ENCODE measurements at places on chromosomes 4 and X.

- DNase-seq = no peak
Measured at GRCh38 chrX:40143001-40143400, 45.2 kb upstream of the BCOR start.

DNA sequence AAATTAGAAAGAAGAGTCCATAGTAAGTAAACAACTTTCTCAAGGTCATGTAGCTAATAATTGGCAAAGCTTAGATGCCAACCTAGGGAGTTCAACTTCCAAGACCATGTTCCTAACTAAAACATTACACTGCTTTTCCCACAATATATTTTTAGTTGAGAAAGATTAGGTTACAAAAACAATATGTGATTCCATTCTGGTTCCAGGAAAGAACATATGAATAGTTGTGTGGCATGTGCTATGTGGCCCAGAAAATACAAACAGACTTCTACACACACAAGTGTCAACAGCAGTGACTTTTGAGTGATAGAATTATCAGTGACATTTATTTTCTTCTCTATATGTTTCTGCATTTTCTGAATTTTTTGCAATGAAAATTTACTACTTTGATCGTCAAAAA, 62.7 kb upstream of the EDNRA start:
- DNase-seq = no peak

DNA sequence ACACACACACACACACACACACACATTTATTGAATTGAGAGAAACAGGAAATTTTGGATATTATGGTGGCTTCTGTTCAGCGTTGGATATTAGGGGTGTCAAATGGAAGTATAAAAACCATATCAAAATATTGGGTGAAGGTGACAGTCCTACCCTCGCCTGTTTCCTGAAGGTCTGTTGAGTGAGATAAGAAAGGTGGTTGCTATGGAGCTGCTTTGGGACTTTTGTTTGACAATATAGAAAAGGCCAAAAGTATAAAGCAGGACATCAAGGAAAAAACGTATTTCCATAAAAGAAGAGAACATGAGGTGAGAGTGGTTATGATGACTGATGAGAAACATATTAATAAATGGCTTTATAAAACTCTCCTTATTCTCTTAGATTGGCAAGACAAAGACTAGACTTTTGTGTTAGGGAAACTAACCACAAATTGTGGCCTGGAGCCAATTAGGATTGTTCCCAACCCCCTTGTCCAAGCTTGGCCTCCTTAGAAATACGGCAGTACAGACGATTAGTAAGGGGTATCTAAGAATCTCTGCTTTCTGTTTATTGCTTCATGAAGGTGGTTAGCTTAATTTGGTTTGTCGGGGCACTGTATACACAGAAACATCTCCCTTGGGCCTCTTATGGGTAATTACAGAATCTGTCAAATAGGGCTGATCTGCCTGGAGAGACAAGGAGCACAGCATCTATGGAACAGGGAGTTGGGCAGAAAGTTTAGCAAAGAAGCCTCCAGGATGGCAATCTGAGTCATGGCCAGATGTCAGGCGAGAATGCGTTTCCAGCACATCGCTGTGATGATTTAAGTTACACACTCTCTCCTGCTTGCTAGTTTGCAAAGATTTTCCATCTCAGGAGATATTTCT, 198.0 kb downstream of the CBR4 start:
- DNase-seq = no peak

GRCh38 chrX:69919749-69920148, 130.0 kb downstream of the AWAT2 start:
- DNase-seq = no peak

DNA sequence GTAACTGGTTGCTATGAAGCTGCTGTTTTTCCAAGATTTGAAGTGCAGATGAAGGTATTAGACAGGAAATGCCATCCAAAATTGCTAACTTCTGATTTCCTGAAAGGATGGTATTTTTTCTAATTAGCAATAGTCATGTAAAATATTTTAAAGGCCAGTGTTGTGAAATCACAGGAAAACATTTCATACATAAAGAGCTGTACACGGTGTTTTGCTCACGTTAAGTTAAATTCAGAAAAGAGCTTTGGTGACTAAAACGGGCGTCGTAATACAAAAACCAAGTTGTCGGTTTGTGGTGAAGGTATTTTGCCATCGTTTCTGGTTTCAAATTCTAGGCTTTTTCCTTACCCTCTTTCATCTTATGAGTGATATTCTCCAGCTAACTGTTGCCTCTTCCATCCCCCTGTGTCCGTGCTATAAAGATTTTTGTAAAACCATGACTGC, 39.8 kb downstream of the AFF1 start:
- DNase-seq = no peak

GRCh38 chrX:3160756-3161155, 119.5 kb downstream of the ARSF start:
- DNase-seq = no peak

DNA sequence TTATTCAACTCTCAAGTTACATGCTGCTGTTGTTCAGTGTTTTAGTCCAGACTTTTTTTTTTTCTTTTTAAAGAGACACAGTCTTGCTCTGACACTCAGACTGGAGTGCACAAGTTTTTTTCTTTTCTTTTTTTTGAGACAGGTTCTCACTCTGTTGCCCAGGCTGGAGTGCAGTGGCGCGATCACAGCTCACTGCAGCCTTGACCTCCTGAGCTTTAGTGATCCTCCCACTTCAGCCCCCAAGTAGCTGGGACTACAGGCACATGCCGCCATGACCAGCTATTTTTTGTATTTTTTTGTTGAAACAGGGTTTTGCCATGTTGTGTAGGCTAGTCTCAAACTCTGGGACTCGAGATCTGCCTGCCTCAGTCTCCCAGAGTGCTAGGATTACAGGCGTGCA, 11.9 kb downstream of the ADD1 start:
- no peak for DNase-seq

DNA sequence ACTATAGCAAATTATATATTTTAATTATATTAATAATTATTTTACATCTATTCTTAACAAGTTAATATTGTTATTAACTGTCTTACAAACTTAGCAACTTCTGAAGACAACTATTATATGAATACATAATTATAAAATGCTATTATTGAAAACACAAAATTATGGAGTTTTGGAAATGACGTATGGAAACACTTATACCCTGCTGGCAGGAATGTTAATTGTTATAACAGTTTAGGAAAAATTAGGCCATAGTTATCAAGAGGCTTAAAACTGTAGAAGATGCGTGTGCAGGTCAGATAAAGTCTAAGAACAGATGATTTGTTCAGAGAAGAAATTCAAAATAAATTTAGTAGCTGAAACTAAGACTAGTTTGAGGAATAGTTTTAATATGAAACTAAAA, 211.7 kb downstream of the FAT4 start:
- DNase-seq = no peak

- no peak for DNase-seq
Measured at GRCh38 chr4:117823388-117823787, 210.9 kb upstream of the NDST3 start.
